ENCODE measurements at places on chromosomes 2 and 18.

- DNase-seq: no peak
Measured at GRCh38 chr2:176518823-176519222, 249.6 kb downstream of the MTX2 start.

- peak; percentile 8 for DNase-seq
Measured at GRCh38 chr2:157056200-157056676, 201.3 kb upstream of the GALNT5 start.

DNA sequence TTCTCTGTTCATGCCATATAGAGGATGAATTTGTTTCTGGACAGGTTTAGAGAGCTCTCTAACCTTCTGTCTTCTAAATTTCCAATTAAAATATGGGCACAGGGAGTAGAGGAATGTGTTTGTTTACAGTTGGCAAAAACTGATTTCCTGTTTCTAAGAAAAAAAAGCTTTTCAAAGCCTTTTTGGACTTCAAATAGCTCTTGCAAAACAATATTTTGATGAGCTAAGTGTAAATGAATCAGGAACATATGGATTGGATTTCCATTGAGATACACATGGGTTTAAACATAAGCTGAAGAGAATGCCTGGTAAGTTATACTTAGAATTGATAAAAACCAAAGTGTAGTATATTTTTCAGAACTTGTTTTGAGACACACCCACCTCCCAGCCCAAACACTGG is 677.5 kb downstream of the NYAP2 start:
- DNase-seq: no peak

DNA sequence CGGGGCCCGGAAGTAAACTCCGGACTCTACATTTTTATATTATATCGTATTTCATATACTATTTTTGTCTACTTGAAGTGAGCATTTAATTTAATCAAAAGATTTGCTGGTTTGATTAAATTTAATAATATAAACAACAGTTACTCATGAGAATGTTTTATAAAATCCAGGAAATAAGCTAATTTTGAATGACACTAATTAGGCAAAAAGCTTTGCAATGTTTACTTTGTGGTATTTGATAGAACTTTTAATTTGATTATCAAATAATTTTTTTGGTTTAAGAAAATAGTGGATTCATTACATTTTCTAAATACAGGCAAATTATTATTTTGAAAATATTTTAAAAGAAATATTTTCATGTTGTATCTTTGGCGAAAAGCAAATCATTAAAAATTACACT is 900.4 kb upstream of the CDH2 start:
- DNase-seq: no peak

DNA sequence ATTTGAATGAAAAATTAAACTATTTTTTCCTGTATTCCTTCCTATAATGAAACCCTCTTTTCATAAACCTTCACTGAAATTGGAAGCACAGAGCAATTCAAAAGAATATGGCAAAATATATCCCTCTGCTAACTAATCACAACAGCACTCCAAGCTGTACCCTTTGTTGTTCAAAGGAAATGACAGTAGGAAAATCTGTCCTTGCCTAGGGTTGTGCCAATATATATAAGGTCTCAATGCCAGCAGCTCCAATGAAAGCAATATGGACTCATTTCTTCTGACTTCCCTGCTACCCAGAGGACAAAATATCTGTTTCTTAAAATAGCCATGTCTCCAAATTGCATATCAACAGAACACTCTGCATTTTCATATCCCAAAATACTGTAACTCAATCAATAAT is 373.9 kb upstream of the MC4R start:
- DNase-seq: no peak

DNA sequence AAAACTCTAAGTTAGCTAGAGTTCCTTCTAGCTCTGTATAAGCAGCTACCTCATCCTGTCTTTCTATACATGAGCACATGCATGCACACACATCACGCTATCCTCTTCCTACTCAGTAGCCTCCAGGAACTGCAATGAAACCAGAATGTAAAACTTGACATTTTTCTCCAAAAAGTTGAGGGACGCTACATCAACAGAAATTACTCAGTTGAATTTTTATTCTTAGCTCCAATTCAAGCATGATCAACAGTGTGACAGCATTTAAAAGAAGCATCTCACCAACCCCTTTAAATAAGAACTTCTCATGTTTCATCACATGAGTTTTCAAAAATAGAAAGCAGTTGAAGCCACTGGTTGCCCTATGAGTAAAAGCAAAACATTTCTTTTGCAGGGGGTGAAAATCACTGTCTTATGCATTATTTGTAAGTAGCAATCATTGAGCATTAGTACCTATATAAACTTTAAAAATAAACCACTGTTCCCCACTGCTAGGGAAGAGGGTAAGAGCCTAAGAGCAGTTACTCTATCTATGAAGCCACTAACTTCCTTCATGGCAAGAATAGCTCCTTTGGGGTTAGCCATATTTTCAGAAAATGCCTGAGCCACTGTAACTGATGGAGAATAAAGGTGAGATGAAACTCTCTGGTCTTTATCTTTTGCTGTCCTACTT is 77.9 kb upstream of the ARL5A start:
- DNase-seq: no peak

DNA sequence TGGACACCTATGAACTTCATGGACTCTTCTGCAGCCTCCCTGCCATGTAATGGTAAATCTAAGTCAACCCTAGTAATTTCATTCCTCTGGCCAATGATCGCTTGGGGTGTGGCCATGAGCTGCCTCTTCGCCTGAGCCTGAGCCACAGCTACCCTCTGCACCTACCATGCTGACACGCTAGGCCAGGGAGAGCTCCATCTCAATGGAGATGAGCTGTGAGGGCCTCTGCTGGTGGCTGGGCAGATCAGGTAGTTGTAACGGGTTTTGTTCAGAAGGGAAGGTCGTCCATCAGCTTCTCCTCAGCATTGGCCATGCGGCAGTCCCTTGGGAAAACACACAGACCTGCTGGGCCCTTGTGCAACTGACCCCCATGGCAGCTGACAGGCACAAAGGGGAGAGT is 24.4 kb downstream of the MPHOSPH10 start:
- peak; percentile 42 for DNase-seq

DNA sequence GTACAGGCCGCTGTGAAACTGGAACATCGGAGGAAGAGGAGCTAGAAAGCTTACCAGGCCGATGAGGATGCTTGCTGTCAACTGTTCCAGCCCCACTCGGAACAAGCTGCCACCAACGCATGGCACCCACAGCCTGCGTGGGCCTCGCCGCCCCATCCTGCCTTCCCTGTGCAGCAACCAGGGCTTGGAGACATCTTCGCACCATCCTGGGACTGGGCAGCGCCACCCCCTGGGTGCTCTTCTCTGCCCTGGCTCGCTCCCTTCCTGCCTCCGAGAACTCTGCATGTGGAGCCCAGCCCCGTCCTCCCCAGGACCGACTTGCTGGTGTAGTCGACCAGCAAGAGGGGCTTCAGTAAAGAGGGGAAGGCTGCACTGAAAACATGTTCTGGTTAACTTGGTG is 10.8 kb downstream of the TMEM18 start:
- no peak for DNase-seq

DNA sequence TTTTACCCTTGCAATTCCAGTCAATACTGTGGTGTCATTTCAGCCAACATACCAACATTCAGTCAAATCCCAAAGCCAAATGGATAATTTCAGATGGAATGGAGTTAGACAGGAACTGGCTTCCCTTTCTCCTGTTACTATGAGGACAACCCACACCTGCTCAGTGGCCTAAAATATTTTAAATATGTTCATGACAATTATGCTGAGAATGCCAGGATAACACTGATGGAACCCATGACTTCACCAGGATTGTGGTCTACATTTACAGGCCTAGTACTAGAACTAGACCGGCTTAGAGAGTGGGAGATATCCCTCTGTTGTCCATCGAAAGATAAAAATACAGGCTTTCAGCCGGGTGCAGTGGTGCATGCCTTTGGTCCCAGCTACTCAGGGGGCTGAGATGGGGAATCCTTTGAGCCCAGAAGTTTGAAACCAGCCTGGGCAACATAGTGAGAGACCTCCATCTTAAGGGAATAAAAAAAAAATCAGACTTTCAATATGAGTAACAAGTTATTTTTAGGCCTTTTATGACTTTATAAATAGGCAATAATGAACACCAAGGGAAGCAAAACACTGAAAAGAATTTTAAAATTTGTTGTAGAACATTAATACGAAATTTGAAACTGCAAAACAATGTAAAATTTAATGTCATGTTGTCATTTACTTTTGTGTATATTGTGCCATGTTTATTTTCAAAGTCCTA is 14.2 kb downstream of the GPATCH11 start:
- no peak for DNase-seq

DNA sequence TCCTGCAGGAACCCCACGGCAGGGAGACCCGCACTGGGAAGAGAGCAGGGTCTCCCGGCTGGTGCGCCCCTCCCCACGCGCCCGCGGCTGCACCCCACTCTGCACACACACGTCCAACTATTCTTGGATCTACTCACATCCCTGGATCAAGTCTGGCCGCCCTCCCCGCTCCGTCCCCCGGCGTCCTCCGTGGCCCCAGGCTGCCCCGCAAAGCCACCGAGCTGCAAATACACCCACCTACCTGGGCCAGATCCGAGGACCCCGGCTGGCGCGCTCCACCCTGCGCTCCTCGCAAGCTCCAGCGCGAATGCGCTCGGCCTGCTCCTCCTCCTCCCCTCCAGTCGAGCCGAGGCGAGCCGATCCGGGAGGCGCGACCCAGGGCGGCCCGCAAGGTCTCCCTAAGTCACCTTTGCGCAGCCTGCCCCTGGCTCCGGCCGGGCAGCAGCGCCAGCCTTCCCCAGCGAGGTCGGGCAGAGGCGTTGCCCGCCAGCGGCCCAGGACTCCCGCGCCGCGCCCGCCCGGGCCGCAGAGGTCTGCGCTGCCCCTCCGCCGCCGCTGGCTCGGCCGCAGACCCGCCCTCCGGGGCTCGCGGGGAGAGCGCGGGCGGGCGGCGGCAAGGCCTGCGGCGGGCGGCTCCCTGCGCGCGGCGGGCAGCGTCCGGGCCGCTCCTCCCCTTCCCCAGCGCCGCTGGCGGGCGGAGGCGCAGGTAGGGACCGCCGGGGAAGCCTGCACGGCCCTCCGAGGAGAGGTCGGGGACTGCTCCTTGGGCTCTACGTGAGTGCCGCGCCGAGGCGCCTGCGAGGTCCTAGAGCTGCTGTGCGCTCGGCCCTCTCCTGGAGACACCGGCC is 126.0 kb downstream of the OSBPL1A start:
- peak; percentile 63 for DNase-seq

GRCh38 chr18:11859903-11860407 is 8.7 kb downstream of the CHMP1B start:
- DNase-seq: no peak

DNA sequence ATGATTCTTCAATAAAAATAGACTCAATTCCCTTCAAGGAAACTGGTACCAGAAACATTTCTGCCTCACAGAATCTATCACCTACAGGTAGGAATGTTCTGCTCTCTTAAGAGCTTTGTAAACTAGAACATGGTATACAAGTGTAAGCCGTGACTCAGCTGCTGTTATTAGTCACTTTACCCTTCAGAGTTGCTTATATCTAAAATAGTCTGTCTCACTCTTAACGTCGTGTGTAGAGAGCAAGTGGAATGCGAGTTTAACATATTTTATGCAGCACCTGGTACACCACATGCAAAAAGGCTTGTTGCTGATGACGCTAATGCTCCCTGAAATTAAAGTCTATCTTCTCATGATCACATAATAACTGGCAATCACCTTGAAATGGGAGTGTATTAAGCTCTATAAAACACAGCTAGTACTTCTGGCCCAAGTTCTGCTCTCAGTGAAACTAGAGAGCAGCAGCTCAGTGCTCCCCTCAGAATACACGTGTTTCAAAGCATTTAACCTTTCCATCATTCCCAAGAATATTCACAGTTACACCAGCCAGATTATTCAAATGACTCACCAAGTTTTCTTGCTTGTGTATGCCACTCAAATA is 420.0 kb downstream of the ZEB2 start:
- DNase-seq: no peak

- no peak for DNase-seq
Measured at GRCh38 chr18:66599190-66599589, 4.7 kb downstream of the CDH19 start.

DNA sequence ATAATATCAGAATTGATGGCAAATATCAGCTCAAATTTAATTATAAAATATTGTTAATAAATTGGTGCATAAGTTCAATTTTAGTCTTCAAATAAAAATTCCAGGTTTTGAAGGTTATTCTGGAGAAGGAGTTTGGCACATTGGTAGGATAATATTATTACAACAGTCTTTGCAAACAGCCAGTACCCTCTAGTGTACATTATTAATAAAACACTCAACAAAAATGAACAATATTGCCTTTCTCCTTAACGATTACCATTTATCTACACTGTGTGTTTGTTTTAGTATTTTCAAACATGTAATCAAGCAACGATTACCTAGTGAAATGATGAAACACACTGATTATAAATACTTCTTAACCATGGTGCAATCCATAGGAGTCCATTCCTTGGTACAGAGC is 334.0 kb upstream of the FSIP2 start:
- DNase-seq: no peak

- no peak for DNase-seq
Measured at GRCh38 chr2:45178854-45179253, 169.6 kb upstream of the SIX2 start.

- DNase-seq: no peak
Measured at GRCh38 chr2:38907743-38908562, 18.3 kb downstream of the ARHGEF33 start.

DNA sequence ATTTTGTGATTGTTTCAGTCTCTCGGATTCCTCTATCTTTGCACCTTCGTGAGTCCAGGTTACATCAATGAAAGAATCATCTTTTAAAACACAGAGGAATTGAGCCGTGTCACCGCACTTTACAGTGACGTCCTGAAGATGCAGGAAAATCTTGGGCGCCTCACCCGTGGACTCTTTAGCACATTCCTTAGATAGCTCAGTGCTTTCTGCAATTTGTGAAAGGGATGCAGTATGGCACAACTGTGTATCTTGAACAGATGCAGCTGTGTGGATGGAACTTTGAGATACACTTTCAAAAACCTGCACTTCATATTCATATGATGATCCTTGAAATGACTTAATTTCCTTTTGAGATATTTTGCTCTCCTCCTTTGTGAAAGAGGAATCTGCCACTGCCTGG is 50.9 kb downstream of the TTN start:
- DNase-seq: no peak

GRCh38 chr2:8365331-8365910 is 316.4 kb upstream of the ID2 start:
- no peak for DNase-seq

DNA sequence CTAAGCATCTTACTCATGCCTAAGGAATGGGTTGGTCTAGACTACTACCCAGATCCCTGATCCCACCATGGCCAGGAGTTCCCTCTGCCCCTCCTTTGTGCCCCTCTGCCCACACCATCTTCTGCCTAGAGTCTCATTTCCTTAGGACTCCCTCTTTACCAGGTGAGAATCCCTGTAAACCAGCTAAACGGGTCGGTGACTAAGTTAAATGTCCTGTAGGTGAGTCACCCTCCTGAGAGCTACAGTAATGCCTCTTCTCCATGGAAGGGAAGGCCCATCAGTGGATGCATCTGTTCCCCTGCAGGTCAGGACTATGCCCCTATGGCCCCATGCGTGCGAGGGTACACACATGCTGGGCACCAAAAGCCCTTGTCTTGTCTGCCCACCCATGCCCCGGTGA is 25.4 kb downstream of the PTGR3 start:
- no peak for DNase-seq

- no peak for DNase-seq
Measured at GRCh38 chr2:46158661-46159060, 138.5 kb upstream of the EPAS1 start.

- no peak for DNase-seq
Measured at GRCh38 chr18:46587600-46587999, 69.4 kb downstream of the LOXHD1 start.
